Heart right ventricle (tissue), 16 donors: ENCODE measurements at places on chromosomes 11 and 22.
A peak's percentile ranks its signal among the peaks of the same experiment; 100 is the strongest.

GRCh38 chr11:2290351-2290841, 11.3 kb downstream of the C11orf21 start:
- no peak for DNase-seq

DNA sequence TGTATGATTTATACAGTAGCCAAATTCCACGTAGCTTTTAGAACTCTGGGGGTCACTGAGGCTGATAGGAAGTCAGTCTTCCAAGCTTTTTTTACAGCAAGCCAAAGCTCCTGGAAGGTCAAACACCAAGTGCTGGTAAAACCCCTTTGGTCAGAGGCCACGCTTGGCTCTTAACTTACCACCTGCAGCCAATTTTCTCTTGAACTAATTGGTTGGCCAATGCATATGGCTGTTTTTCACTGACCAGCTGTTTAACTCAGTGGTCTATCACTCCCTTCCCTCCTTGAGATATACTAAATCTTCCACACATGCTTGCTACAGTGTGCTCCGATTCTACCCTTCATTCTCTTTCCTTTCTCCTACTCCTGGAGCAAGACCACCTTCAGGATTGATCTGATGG, 116.0 kb downstream of the FAR1 start:
- no peak for DNase-seq

DNA sequence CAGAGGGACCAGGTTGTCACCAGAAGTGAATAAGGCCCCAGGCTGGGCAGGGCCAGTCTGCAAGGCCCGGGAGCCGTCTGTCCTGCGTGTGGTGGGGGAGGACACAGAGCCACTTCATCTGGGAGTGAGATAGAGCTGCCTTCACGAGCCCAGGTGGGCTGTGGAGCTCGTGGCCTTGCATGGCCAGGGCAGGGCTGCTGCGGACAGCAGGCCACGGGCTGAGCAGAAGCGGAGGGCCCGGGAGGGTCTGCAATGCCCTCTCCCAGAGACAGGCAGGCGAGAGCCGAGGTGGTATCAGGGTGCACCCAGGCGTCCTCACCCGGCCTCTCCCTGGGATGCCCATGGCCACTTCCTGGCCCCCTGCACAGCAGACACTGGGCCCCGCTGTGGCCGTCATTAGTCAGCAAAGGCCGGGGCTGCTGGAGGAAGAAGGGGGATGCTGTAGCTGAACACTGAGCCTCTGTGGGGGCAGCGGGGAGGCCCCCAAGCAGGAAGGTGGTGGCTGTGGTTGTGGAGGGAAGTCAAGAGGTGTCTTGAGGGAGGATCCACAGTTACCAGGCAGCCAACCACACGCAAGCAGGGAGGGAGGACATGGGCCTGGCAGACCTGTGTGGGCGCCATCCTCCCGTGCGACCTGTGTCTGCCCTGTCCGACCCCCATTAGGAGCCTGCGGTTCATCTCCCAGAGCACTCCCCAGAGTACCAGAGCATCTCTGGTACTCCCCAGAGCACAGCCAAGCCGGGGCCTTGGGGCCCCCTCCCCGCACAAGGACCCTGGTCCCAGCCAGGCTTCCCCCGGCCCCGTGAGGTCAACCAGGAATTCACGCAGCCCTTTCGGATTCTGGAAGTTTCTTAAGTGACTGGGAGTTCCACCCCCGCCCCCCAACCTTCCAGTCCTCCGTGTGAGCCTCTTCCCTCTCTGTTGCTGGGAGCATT, 1109.5 kb downstream of the BRD1 start:
- no peak for DNase-seq

- no peak for DNase-seq
Observed at GRCh38 chr22:39988386-39989114, 6.2 kb upstream of the FAM83F start.

GRCh38 chr11:4682623-4683419, 14.8 kb downstream of the OR51E2 start:
- no peak for DNase-seq

GRCh38 chr22:24841261-24841660, 35.2 kb downstream of the SGSM1 start:
- DNase-seq = no peak

GRCh38 chr11:44601471-44602370, 36.3 kb downstream of the CD82 start:
- no peak for DNase-seq

- DNase-seq = no peak
Observed at GRCh38 chr11:133168016-133168415, 364.3 kb downstream of the OPCML start.

GRCh38 chr11:19076744-19077589, 16.4 kb upstream of the MRGPRX2 start:
- peak; percentile 34 for DNase-seq

- DNase-seq = no peak
Observed at GRCh38 chr22:23183061-23183698, 2.9 kb downstream of the BCR start.

DNA sequence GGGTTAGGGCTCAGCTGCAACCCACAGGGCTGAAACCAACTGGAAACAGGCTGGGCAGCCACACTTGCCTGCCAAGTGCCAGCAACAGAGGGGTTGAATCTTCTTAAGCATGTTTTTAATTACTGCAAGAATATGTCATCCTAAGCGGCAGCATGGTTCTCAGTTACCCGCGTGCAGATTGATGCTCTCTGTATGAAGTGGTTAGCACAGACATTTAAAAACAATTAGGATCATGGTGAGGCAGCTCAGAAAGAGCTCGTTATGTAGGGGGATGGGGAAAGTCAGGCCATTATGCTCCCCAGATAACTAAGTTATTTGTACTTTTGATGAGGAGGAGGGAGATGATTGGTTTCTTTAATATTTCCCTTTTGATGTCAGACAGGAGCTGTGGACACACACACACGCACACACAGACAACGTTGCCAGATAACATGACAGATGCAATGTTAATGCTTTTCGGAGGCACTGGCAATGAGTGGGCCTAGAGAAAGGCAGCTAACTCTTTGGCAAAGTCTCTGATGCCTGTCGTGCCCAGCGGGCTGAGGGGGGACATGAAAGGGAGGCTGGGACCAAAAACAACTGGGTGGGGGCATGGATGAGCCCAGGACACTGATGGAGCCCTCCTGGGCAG, 389.7 kb downstream of the NXPE2 start:
- no peak for DNase-seq

GRCh38 chr11:35354644-35355043, 64.7 kb downstream of the SLC1A2 start:
- DNase-seq = no peak

GRCh38 chr11:117857734-117858414, 18.6 kb downstream of the FXYD6 start:
- DNase-seq = no peak

- DNase-seq = no peak
Observed at GRCh38 chr11:69352715-69353319, 58.9 kb downstream of the MYEOV start.

DNA sequence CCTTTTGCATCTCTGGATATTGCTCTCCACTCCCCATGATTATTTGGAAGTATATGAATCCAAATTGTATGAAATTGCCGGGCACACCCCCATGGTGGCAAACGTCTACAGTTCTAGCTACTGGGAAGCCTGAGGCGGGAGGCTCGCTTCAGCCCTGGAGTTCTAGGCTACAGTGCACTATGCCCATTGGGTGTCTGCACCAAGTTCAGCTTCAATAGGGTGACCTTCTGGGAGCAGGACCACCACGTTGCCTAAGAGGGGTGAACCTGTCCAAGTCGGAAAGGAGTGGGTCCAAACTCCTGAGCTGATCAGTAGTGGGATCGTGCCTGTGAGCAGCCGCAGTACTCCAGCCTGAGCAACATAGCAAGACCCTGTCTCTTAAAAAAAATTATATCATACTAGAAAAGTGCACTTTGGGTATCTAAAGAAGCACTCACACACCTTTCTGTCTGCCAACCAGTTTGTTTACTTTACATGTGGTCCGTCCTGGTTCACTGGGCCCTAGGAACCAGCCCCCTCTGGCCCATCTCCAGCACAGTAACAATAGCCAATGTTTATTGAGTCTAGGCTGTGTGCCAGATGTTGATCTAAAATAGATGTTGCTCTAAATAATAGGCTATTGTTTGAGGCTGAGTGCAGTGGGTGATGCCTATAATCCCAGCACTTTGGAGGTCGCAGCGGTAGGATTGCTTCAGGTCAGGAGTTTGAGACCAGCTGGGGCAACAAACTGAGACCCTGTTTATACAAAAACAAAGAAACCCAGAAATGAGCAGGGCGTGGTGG, 16.4 kb upstream of the KAT5 start:
- DNase-seq = peak; percentile 41

DNA sequence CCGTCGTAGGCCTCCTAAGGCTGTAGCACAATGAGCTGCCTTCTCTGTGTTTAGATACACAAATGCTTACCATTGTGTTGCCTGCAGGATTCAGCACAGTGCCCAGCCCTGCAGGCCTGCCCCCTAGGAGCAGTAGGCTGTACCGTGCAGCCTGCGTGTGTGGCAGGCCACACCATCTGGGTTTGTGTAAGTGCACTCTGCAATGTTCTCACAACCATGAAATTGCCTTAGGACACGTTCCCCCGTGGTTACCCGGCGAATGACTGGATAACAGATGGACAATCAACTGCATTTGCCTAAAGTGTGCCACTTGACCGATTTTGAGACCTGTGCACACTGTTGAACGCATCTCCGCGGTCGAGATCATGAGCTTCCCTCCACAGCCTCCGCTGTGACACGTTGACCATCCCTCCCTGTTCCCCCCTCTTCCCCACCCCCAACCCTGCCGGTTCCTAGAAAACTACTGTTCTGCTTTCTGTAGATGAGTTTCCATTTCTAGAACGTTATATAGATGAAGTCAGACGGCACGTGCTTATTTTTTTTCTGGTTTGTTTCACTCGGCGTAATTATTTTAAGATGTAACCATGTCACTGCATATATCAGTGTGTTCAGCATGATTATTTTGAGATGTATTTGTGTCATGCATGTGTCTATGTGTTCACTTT, 22.2 kb upstream of the CTSD start:
- no peak for DNase-seq

GRCh38 chr11:106939157-106939556, 79.1 kb downstream of the GUCY1A2 start:
- DNase-seq = no peak

DNA sequence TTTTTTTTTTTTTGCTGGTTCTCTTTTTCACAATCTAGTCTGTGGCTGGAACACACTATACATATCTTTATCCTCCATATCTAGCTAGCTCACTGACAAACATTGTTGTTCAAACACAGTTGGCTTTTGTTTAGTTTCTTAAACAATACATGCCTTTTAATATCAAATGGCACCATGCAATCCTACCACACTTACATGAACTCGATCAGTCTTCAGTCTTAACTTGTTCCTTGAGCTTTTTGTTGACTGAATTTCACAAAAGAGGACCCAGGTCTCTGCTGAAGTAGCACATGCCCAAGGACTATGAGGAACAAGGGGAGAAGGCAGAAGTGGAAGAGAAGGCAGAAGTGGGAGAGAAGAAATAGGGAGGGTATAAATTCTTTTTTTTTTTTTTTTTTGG, 25.5 kb downstream of the TMEM123 start:
- no peak for DNase-seq

GRCh38 chr11:113664069-113664980, 41.8 kb downstream of the TMPRSS5 start:
- no peak for DNase-seq

DNA sequence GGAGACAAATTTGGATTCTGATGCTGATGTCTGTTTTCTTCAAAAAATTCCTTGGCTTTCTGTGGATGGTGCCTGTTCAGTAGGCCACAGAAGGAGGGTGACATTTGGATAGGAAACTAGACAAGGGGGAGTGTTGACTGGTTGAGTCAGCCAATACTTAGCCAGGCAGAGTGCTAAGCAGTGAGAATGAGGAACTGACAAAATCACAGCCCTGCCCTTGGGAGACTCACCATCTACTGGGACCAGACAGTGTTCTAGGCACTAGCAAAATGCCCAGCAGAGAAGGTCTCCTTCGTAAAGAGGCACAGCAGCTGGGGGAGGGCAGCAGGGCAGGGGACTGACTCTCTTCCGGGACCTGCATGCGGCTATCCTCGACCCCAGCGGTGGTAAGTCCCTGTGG, 190.2 kb downstream of the DSCAML1 start:
- DNase-seq = no peak

DNA sequence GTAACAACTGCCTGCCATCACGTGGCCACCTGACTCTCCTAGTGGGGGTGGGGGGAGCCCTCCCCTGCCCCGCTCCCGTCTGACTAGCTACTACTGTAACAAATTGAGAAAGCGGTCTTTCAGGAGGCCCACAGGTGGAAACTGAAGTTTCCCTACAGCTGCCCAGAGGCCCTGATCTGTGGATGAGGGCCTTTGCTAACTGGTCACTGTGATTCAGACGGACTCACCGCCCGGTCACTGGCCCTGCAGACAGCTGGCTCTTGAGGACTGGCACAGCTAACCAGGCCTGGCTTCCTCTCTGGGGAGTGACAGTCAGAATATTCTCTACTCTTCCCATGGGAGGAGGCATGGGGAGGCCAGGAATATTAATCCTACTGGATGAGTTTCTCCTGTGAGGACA, 116.8 kb downstream of the ARHGAP8 start:
- DNase-seq = no peak

GRCh38 chr11:110374921-110375320, 54.8 kb upstream of the FDX1 start:
- no peak for DNase-seq

DNA sequence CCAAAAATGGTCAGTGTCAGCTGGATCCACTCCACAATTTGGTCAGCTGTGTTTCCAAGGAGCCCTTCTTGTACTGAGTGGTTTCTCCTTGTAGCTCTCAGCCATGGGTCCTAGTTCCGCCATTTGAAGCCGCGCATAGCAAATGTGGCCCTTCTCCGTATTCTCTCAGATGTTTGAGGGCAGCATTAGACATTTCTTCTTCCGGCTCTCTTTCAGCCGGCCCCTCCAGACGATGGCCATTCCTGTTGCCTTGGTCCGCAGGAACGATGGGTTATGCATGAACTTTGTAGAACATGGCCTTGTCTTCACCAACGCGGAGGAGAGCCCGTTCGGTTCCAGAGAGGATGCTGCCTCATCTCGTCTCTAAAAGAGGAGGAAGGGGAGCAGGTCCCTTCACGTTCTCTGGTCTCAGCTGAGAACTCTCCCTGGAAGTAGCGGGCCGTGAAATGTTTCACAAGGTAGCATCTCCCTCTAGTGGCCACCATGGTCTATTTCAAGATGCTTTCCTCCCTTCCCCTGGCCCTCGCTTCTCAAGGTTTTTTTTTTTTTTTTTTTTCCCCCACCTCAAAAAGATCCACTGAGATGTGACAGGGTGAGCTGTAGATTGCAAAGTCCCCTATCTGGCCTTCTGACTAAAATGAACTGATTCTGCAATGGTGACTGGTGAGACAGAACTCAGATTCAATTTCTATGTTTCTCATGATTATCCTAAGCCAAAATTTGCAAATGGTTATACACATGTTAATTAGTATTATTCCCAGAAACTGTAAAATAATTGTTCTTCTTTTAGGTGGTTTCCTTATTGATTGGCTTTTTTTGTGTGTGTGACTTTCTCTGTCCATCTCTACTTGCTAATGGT, 19.8 kb upstream of the PLET1 start:
- no peak for DNase-seq

GRCh38 chr11:119743006-119743405, 14.0 kb upstream of the NECTIN1 start:
- DNase-seq = no peak
